Stimulated activated CD4-positive, alpha-beta T cell treated with anti-CD3 and anti-CD28 coated beads, TNF-alpha, amount 100 ng/mL, for 1 hour (primary cell): ENCODE measurements at places on chromosomes 3 and 15.

GRCh38 chr3:153311541-153311940 lies 149.5 kb downstream of the RAP2B start:
- DNase-seq, result no peak

- DNase-seq, result no peak
Observed at GRCh38 chr3:158849757-158850156, 47.9 kb downstream of the MFSD1 start.

GRCh38 chr3:66200147-66200546 lies 20.7 kb upstream of the SLC25A26 start:
- no peak for DNase-seq

DNA sequence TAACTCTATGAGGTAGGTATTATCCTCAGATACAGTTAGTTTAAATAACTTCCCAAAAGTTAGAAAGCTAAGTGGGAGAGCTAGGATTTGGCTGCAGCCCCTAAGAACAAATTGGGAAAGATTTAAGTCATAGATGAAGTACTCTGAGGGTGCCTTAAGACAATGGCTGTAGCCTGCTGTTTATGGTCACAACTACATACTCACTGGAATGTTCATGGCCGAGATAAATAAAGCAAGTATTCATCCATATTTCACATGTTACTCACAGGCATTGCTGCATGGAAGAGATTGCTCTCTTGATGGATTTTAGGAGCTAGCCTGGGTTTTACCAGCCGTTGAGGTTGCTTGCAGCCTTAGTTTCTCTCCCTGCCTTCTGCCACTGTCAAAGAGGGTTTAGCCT lies 145.0 kb downstream of the CMSS1 start:
- DNase-seq, result no peak

DNA sequence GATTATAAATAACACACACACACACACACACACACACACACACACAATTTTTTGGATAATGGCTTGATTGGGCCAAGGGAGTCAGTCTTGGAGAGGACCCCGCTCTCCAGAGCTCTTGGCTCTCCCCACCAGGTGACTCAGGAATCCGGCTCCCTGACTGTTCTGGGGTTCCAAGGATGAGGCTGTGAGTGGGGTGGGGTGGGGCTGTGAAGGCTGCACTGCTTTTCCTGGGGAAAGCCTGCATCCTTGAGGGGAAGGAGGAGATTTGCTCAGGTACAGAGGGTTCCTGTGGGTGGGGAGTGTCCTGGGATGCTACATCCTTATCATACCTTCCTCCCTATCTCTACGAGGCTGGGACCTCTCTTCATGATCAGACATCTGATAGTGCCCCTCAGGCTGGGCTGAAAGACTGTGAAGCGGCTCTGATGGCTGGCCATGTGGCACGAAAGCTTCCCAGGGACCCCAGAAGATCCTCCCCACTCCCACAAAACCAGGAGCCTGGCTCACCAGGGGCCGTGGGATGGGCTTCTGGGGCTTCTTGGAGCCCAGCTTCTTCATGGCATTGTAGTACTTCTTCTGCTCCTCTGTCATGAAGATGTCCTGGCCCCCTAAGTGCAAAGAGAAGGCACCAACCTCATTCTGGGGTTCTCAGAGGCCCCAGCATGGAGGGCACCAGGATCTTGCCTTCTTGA lies 59.2 kb downstream of the EXOG start:
- DNase-seq, result no peak

- DNase-seq, result no peak
Observed at GRCh38 chr3:10725067-10725466, 91.0 kb upstream of the SLC6A11 start.

DNA sequence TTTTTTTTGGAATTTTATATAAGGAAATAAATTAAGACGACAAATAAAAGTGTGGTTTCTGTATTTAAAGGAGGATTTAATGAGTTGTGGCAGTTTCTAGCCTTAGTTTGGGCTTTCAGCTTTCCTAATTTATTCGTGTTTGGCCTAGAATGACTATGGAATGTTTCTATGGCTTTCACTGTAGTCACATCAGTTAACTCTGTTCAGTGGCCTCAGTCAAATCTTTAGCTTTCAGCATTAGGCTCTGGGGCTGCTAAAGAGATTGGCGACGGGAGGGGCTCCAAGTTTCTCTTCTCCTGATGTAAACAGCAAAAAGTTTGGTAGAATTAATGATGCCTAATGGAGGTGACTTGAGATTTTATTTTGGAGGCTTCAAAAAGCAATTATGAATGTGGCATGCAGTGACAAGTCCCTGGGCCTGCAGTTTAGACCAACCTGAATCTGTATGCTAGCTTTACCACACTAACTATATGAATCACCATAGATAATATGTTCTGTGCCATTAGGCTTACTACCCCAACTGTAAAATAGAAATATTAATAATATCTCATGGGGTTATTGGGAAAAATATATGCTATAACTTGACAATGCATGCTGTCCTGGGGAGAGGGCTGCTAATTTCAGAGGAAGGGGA lies 47.1 kb upstream of the ADGRG7 start:
- no peak for DNase-seq

DNA sequence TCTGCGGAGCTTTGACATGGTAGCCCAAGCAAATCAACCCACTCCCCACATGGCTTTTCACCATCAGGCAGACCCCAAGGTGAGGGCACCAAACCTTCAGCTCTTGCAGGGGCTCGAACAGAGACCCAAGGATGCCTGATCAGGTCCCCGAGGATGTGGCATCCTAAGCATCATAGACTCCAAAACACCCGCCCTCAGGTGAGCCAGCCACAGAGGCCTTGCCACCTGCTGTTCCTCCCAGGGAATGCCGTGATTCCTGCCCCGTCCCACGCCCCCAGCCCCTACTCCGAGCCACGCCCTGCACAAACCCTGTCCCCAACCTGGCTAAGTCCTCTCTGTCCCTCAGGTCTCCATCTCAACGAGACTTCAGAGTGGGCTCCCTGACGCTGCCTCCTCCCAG lies 34.7 kb upstream of the SLC41A3 start:
- DNase-seq, result no peak
